Hematopoietic multipotent progenitor cell (in vitro differentiated cells): ENCODE measurements at places on chromosomes 1 and 21.
A peak's percentile ranks its signal among the peaks of the same experiment; 100 is the strongest.

DNA sequence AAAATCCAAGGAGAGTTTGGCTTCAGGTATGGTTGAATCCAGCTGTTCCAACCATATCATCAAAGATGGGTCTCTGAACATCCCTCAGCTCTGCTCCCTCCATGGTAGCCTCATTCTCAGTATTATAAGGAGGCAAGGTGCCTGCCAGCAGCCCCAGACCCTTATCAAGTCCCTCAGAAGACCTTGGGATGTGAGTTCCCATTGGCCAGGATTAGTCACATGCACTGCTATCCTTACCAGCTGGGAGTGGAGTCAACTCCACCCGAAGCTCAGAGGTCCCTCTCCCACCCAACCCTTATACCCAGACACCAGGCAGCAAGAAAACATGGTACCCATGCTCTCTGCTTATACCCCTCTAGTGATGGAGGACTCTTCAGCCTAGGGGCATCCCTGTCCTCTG, 153.7 kb upstream of the ZBTB40 start:
- no peak for DNase-seq

DNA sequence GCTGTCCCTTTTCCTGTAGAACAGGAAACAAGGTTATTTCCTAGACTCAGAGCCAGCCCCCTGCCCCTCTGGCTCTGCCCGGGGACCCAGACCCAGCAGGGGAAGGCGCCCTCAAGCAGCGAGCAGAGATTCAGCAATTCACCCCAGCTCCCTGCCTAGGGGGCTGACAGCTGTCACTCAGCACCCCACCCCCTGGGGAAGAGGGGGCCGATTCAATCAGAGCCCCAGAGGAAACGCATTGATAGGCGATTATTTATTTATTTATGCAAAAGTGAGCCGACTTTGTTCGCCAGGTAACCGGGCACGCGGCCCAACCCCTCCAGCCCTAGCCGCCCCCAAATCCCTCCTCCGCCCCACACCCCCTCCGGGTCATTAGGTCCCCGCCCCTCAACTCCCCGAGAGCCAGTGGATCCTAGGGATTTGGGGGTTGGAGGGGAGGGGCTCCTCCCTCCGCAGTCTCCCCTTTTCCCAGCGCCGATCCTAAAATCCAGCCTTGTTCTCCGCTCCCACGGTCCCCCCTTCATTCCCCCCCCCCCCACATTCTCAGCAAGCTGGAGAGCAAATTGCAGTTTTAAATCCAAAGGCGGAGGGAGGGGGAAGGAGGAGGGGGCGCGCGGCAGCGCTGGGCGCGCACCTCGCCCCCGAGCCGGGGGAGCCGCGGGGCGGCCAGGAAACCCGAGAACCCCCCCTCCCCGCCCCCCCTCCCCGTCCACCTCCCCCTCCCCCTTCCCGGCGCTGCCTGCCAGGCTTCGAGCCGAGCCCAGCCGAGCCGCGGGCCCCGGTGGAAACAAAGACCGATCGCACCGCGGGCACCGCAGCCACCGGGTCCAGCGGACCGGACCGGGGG, 1.3 kb downstream of the AHDC1 start:
- no peak for DNase-seq

GRCh38 chr1:221188458-221188857, 309.2 kb downstream of the HLX start:
- DNase-seq, result no peak

DNA sequence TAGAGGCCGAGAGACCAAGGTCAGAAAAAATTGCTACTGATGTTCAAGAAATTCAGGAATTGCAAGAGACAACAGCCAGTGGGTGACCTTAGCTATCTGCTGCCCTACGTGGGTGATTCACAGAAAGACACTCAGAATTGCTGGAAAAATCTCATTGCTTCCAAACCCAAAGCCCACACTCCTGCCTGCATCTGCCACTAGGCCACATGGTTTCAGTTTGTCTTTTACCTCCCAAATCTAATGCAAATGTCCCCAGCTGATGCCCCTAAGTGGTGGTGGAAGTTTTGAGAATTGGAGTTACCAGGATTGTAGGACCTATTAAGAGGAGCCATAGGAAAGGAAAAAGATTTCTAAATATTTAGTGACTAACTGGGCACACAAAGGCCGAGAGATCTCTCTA, 341.5 kb upstream of the CHRM3 start:
- DNase-seq, result no peak

DNA sequence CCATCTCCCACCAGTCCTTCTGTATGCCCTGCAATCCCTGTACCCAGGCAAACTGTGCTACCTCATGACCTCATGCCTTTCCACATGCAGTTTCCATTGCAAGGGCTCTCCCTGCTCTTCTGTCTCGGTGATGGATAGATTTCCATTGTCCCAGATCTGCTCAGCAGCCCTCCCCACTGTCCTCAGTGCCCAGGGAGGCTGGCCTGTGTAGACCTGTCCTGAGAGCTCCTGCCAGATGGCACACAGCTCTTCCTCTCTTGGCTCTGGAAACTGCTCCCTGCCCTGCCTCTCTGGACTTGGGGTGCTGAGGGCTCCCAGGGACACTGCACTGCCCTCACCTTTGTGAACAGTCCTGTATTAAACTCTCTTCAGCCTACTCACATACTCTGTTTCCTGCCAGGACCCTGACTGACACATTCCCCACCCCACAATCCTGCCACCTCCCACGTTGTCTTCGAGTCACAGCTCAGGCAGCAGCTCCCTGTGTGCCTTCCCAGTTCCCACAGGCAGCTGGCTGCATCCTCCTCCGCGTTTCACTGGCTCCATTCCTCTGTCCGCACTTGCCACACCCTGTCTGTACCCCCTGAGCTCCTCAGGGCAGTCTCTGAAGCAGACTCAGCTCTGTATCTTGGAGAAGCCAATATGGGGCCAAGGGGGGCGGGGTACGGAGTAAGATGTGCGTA, 57.0 kb downstream of the SPATA46 start:
- no peak for DNase-seq

- DNase-seq, result no peak
These were observed 7.1 kb downstream of the DVL1 start for GRCh38 chr1:1342061-1342562.

GRCh38 chr1:172926070-172926469, 124.7 kb downstream of the TNFSF18 start:
- DNase-seq, result no peak

DNA sequence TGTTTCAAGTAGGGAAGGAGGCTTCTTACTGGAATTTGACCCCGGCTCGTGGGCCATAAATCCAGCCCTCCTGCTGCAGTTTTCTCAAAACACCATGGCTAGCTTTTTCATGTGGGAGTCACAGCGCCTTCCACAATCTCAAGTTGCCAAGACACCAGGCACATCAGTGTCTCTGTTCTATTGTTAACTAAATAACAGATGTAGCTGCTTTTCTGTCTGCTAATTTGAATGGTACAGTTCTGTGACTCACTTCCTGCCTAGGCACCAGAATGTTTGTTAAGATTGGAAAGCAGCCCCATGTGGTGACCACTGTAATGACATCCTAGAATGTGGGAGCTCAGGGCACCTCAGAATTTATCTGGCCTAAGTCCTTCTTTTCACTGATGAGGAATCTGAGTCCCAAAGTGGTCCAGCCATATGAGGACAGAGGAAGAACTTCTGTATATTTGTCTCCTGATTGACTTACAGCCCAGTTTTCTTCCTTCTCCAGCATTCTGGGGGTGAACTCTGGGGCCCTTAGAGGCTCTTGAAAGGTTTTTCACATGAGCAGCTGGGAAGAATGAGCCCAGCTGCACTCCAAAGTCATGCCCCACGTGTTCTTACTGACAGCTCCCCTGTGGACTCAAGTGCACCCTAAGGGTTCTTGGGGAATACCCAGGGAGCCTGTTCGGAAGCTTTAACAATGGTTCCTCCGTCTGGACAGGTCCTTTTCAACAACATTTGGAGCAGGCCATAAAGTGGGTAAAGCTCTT, 27.5 kb downstream of the TRIM45 start:
- peak; percentile 24 for DNase-seq

DNA sequence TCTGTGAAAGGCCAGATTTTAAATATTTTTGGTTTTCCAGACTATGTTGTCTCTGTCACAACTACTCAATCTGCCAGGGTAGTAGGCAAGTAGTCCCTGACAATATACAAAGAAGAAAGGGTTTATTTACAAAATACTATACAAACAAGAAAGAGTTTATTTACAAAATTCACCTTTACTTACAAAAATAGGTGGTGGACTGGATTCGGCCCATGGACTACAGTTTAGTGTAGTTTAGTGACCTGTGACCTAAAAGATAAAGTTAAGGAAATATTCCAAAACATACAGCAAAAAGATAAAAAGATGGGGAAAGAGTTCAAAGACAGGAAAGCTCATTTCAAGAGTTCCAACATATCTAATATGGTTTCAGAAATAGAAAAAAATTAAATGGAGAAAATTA, 52.9 kb upstream of the MAP10 start:
- DNase-seq, result no peak

DNA sequence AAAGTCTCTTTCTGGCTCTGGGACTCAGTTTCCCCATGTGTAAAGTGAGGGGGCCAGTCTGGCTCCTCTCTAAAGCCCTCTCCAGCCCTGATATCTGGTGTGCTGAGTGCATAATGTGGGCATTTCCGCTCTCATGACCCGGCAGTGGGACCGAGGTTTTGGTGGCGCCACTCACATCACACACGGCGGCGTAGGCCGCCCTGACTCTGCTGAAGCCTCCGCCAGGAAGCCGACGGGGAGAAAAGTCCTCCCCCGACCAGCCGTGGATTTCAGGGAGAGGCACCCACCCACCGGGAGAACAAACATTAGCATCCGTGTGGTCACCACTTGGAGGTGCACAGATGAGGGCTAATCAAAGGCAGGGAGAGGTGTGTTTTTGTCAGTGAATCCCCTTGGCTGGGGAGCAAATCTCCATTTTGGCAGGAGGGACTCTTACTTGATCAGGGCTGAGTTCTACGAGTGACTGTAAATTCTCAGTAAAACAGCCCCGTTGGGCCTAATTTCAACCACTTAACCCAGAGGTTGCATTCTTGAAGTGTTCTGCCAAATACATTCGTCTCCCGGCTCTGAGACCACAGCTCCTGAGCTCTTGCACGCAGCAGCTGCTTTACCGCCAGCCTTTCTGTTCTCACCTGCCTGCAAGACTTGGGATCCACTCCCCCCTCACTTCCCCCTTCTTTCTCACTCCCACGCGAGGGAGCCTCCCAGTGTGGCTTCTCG, 118.2 kb downstream of the FOXD2 start:
- DNase-seq, result no peak

DNA sequence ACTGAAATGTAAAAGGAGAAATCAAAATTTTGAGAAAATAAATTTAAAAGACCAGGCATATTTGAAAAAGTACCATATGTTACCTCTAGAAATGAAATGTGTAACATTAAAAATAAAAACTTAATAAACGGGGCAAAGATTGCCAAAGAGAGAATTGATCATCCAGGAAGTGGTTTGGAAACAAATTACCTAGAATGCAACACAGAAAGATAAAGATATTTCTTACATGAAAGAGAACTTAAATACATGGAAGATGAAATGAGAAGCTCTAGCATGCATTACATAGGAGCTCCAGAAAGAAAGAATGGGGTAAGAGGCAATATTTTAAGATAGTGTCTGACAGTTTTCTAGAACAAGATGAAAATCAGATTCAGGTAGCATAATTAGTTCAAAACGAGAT, 235.9 kb upstream of the IRF2BP2 start:
- DNase-seq, result no peak

- DNase-seq, result no peak
These were observed 12.0 kb upstream of the TMPRSS2 start for GRCh38 chr21:41519806-41520559.

DNA sequence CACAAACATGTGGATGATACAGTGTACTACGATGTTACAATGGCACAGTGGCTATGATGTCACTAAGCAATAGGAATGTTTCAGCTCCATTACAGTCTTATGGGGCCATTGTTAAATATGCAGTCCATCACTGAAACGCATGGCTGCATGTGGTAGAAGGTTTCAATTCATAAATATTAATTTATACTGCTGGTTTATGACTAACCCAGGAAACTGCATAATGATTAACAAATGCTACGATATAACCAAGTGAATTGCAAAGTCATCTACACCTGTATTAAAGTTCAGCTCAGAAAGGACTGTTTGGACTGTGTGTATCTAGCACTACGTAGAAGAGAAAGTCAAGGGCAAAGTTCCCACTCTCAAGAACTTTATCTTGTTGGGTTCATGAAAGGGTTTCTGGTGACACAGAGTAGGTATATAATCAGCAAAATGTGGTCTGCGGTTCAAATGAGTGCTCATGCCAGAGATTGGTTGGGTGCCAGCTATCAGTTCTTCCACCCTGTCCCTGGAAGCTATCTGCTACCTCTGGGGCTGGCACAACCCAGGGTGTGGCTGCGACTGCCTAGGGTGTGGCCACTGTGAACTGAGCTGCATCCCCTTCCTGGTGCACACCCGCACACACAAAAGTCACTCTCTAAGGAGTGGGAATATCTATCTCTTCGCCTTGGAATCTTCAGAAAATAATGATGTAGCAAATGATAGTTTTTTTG, 14.8 kb downstream of the MGST3 start:
- DNase-seq, result peak; percentile 33

DNA sequence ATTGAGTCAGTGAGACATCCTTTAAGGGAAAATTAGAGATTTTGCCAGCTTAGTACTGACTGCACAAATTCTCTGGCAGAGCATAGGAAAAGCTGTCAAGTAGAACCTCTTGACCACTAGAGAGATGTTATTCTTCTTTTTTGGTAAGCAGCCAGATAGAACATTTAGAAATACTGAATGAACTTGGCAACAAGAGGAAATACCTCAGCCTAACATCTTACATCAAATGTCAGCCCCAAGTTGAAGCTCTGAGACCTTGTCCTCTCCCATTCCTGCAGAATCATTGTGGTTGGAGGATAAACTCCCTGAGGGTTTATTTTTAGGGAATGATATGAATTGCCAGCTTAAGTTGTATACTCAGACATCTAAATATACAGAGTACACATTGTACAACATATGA, 53.5 kb downstream of the MIGA1 start:
- DNase-seq, result no peak

GRCh38 chr1:24708938-24709337, 36.3 kb upstream of the CLIC4 start:
- no peak for DNase-seq

DNA sequence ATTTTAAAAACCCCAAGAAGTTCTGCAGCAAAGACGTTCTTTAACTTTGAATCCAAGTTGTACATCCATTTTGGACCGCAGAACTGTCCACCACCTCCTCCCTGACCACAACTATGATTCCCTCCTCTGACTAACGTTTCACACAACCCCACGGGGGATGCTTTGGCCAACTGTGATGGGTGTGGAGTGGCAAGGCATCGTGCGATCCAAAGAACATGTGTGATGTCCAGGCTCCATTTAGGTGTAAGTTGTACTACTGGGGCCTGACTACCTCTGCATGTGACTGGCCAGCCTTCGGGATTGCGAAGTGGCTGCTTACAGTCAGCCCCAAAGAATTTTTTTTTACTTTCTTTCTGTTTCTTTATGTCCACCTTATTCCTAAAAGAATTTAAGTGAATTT, 6.7 kb downstream of the KCNJ15 start:
- no peak for DNase-seq

DNA sequence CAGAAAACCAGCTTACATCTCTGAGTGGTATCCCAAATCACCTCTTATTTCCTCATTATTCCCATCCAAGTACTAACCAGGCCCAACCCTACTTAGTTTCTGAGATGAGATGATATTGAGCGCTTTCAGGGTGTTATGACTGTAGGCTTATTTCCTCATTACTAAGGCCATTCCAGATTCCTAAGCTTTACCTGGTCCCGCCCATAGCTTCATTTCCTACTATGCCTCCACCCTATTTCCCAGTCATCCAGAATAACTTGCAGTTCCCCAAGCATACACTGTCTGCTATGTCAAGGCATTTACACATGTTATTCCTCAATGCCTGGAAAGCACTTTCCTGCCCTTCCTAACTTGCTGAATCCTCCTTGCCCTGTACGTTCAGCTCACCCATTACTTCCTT, 79.3 kb upstream of the SPAG17 start:
- DNase-seq, result no peak

GRCh38 chr1:211797994-211798393, 32.6 kb downstream of the LPGAT1 start:
- no peak for DNase-seq
